ENCODE measurements at places on chromosomes 13 and 19.

GRCh38 chr13:23674795-23675640 lies 104.8 kb downstream of the TNFRSF19 start:
- no peak for DNase-seq

- no peak for DNase-seq
Measured at GRCh38 chr13:109150696-109151095, 521.3 kb downstream of the MYO16 start.

GRCh38 chr19:40907968-40908735 lies 26.1 kb upstream of the CYP2A7 start:
- DNase-seq = no peak

DNA sequence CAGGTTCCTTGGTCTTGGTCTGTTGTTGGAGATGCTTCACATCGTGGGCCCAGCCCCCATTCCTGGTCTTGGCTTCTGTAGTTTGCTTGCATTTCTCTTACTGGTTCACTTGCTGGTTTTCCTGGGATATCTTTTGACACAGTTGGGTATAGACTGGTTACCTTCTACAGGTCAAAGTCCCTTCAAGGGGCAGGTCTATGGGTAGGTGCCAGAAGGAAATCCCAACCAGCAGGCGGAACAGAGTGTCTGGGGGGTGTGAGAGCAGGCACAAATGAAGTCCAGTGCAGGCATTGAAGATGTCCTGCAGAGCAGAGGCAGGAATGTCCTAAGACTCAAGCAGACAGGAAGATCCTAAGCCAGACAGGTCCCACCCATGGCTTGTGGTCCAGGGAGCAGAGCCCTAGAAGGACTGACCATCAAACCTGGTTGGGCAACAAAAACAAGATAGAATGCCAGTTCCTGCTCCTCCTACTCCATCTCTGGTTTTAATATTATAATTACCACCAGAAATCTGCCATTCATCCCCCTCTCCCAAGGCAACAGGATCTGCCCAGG lies 17.7 kb upstream of the WASF3 start:
- DNase-seq = no peak

- DNase-seq = no peak
Measured at GRCh38 chr19:48795685-48796070, 15.2 kb downstream of the BCAT2 start.

GRCh38 chr13:95679722-95680121 lies 2.8 kb downstream of the DNAJC3 start:
- no peak for DNase-seq

All from amygdala (tissue), 56 donors.